Muscle of leg (tissue), 16 donors: ENCODE measurements at places on chromosomes 7 and 10.

DNA sequence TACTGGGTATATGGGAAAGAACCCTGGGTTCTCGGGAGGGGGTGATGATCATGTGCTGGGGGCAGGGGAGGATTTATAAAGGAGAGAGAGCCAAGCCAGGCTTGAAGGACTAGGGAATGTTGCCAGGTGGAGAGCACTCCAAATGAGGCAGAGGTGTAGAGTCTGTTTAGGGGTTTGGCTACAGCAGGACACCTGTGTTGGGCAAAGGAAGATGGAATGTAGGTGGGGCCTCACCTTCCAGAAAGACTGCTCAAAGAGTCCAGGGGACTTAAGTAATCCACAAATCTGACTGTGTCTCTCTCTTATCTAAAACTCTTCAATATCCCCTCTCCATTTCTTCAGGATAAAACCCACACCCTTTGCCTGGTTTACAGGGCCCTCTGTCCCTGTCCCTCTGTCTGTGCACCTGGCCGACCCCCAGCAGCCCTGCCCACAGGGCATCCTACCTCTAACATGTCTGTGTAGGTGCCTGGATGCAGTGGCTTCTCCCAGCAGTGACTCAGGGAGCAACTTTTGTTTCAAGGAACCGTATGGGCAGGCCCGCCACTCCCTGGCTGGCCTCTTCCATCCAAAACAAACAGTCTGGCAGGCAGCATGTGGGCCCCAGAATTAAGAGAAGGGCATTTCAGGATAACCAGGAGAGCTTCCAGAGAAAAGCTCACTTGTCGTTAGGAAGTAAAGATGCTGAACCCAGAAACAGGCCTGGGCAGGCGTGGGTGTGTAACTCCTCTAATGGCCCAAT is 10.6 kb upstream of the PLEKHA1 start:
- H3K4me1 ChIP-seq, result peaks cover 8% of the 10 kb centered on the region
- H3K27ac ChIP-seq, result no peak overlapping the region
- no peaks in the 10 kb centered on the region for H3K27me3 ChIP-seq
- H3K4me3 ChIP-seq, result no peak overlapping the region

DNA sequence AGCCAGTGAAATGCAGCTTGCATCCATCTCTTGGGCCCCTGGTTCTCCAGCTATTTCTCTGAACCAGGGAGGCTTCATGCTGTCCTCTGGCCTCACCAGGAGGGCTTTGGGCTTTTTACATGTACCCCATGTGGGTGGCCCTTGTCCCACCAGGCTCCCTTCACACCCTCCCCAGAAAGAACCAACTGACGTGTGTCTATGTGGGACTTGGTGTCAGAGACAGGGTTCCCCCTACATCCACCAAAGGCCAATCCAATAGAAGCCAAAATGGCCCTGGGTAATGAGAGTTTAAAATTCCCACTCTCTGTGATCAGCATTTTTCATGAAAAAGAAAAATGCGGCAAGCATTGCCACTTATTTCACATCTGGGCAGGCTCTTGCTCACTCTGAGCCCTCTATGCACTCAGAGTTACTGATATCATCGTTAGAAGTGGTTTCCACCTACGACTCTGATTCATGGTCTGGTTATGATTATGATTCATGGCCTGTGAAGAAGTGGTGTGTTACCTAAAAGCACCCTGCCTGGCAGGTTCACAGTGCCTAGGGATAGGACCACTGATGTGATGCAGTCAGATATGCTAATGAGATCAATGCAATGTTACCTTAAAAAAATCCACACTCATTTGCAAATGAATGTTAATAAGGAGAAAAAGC is 133.5 kb downstream of the BUB3 start:
- no peaks in the 10 kb centered on the region for H3K27me3 ChIP-seq
- H3K27ac ChIP-seq, result no peak overlapping the region
- no peak overlapping the region for H3K4me3 ChIP-seq
- no peaks in the 10 kb centered on the region for H3K36me3 ChIP-seq

DNA sequence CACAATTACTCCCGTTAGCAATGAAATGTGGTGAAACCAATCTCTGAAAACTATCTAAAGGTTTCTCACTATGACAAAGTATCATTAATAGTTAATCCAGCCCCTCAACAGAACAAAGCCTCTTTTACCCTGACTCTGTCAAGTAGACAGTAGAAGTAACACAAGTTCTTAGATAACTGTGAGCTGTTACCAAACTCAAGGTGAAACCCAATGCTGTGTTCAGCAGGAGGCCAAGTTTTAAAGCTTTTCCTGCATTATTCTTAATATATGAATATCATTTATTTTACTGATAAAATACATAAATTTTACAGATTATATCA is 109.1 kb downstream of the SRPK2 start:
- H3K4me3 ChIP-seq, result no peak overlapping the region
- H3K27me3 ChIP-seq, result no peaks in the 10 kb centered on the region
- H3K36me3 ChIP-seq, result peaks cover 8% of the 10 kb centered on the region
- no peak overlapping the region for H3K27ac ChIP-seq
- no peaks in the 10 kb centered on the region for H3K4me1 ChIP-seq
- DNase-seq, result no peak

DNA sequence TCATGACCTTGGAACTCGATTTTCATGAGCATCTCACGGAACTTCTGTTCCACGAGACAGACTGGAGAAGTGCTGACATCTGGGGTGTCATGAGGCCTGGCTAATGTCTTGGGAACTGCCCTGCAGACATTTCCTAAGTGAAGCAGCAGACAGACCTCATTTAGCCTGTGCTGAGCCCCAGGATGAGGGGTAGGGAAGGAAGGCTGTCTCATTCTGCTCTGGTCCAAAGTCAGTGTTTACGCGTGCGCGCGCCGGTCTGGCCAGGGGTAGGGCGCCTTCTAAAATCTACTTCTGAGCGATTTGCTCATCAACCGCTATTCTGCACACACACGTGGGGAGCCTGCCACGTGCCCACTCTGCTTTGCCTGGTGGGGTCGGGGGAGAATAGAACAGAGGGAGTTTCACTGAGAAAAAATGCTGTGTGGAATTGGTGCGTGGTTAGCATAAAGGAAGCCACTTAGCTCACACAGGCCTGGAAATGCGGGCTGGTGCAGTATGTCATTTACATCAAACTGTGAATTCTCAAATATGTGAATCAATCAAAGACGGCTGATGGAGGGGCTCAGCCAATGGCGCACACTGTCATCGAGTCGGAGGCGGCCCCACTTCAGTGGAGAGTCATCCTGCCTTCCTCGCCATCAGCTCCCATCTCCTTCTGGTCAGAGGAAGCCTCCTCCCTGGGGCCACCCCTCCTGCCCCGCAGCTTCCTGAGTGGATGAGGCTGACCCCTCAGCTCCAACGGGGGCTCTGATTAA is 335.1 kb downstream of the ADARB2 start:
- peaks cover 10% of the 10 kb centered on the region for H3K4me1 ChIP-seq
- DNase-seq, result no peak
- no peak overlapping the region for H3K27ac ChIP-seq

DNA sequence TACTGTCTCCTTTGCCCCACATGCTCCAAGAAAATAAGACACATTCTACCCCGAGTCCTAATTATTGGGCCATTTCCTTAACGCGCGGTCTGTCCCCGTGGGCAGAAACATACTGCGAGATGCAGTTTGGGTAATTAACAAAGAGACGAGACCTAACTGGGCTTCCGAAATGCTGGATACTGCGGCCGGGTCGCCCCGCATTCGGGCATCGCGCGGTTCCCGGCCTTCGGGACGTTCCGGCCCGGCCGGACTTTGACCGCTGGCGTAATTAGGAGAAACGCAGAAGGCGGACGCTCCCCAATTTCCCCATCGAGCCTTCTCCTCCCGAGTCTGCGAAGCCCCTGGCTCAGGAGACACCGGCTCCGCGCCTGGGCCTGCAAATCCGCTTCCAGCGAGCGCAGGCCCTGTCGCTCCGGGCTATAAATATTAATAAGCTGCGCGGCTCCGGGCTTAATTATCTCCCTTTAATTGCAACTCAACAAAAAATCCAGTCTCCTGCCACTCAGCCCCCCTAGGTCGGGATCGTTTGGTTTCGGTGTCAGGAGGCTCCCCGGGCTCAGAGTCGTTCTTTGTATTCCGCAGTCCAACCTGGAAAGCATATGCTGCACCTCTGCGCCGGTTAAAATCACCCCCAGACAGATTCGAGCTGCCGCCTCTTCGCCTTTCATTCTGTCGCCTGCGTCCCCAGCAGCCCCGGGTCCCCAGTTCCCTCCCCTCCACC is 131.5 kb downstream of the SPAG6 start:
- H3K36me3 ChIP-seq, result no peaks in the 10 kb centered on the region
- peak overlapping the region; percentile 39 for H3K4me3 ChIP-seq
- H3K4me1 ChIP-seq, result peaks cover 17% of the 10 kb centered on the region
- DNase-seq, result no peak

DNA sequence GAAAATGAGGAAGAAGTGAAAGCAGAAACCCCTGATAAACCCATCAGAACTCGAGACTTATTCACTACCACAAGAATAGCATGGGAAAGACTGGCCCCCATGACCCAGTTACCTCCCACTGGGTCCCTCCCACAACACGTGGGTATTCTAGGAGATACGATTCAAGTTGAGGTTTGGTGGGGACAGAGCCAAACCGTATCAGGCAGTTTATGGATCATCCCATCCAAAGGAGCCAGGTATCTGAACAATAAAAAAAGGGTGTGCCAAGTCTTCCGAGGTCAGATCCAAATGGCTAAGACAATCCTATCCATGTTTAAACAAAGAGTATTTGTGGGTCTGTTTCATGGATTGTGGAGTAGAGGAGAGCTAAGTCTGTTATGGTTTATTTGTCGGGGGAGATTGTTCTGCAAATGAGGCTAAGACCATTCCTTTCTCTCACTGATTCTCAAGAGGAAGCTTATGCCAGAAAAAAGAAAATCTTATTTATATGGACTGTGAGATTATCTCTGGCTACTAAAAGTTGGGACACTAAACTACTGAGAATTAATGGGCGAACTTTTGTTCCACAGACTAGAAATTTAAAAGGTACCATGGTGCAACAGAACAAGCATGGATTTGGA is 203.7 kb downstream of the IPMK start:
- no peaks in the 10 kb centered on the region for H3K4me1 ChIP-seq
- no peaks in the 10 kb centered on the region for H3K36me3 ChIP-seq
- no peak overlapping the region for H3K4me3 ChIP-seq
- DNase-seq, result no peak
- no peak overlapping the region for H3K27ac ChIP-seq

GRCh38 chr10:76397181-76398042 is 966.0 kb downstream of the LRMDA start:
- no peak for DNase-seq
- no peak overlapping the region for H3K4me3 ChIP-seq
- H3K27ac ChIP-seq, result no peak overlapping the region

- peak; percentile 38 for DNase-seq
- no peaks in the 10 kb centered on the region for H3K27me3 ChIP-seq
- no peak overlapping the region for H3K27ac ChIP-seq
- H3K4me3 ChIP-seq, result no peak overlapping the region
These were observed 44.5 kb upstream of the AGR3 start for GRCh38 chr7:16926283-16926682.

DNA sequence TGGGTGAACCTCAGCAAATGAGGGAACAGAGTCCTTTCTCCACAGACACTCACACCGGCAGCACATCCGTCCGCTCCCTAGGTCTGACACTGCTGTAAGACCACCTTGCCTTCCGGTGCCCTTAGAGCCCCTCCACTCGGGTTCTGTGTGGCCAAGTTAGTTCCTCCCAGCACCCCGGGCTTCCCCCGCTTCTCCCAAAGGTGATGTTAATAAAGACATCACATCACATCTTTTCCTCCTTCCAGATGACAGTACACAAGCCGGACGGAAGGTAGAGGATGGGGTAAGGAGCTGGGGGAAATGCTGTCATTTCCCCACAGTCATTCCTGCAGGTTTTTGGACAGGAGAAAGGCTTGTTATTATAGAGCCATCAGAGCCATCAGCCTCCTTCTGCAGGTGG is 42.3 kb downstream of the OAT start:
- no peaks in the 10 kb centered on the region for H3K4me1 ChIP-seq
- no peak overlapping the region for H3K27ac ChIP-seq
- no peaks in the 10 kb centered on the region for H3K36me3 ChIP-seq

GRCh38 chr7:70030745-70031144 is 432.5 kb downstream of the AUTS2 start:
- H3K4me3 ChIP-seq, result no peak overlapping the region
- H3K36me3 ChIP-seq, result no peaks in the 10 kb centered on the region
- no peaks in the 10 kb centered on the region for H3K27me3 ChIP-seq
- no peak overlapping the region for H3K27ac ChIP-seq
- DNase-seq, result no peak

DNA sequence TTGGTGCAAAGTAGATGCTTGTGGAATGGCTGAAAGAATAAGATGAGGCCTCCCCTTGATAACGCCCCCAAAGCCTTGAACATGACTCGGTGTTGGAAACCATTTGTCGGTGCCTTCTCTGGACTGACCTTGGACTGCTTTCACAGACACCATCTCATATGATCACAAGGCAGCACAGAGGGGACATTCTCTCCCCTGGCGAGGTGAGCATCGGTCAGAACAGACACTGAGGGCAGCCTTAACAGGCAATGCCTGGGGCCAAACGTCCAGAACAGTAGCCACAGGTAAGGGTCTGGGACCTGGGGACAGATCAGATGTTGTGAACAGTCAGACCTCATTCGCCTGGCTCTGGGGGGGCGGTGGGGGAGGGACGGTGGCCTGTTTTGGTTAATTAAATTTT is 2.8 kb upstream of the TRRAP start:
- H3K4me1 ChIP-seq, result peaks cover 17% of the 10 kb centered on the region
- no peak overlapping the region for H3K27ac ChIP-seq
- H3K4me3 ChIP-seq, result no peak overlapping the region

- DNase-seq, result no peak
- H3K27ac ChIP-seq, result no peak overlapping the region
- H3K36me3 ChIP-seq, result no peaks in the 10 kb centered on the region
These were observed 60.9 kb upstream of the ADRB1 start for GRCh38 chr10:113982769-113983168.

DNA sequence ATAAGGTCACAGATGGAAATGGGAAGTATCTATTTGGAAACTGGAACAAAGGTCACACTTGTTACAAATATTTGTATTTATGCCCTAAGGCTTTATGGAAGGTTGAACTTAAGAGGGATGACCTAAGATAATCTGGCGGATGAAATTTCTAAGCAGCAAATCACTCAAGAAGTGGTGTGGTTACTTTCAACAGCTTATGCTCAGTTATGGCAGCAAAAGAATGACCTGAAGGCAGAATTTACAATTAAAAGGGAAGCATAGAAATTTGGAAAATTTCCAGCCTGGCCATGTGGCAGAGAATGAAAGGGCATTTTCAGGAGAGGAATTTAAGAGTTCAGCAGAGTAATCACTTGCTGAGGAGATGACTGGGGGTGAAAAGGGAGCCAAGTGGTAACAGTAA is 95.8 kb upstream of the TNS3 start:
- H3K27ac ChIP-seq, result no peak overlapping the region
- no peaks in the 10 kb centered on the region for H3K4me1 ChIP-seq
- H3K4me3 ChIP-seq, result no peak overlapping the region
- peak; percentile 32 for DNase-seq
- no peaks in the 10 kb centered on the region for H3K27me3 ChIP-seq
- H3K36me3 ChIP-seq, result no peaks in the 10 kb centered on the region

- H3K36me3 ChIP-seq, result no peaks in the 10 kb centered on the region
- H3K27ac ChIP-seq, result peak overlapping the region; percentile 82
- peaks cover 9% of the 10 kb centered on the region for H3K4me1 ChIP-seq
- peak; percentile 56 for DNase-seq
- no peak overlapping the region for H3K4me3 ChIP-seq
These were observed 540.1 kb upstream of the FZD8 start for GRCh38 chr10:36182179-36182566.

- DNase-seq, result no peak
- peaks cover 3% of the 10 kb centered on the region for H3K36me3 ChIP-seq
- no peaks in the 10 kb centered on the region for H3K4me1 ChIP-seq
- no peaks in the 10 kb centered on the region for H3K27me3 ChIP-seq
- H3K4me3 ChIP-seq, result no peak overlapping the region
These were observed 51.6 kb downstream of the HIBADH start for GRCh38 chr7:27611059-27611458.
